ENCODE measurements at places on chromosomes 12 and 14.

DNA sequence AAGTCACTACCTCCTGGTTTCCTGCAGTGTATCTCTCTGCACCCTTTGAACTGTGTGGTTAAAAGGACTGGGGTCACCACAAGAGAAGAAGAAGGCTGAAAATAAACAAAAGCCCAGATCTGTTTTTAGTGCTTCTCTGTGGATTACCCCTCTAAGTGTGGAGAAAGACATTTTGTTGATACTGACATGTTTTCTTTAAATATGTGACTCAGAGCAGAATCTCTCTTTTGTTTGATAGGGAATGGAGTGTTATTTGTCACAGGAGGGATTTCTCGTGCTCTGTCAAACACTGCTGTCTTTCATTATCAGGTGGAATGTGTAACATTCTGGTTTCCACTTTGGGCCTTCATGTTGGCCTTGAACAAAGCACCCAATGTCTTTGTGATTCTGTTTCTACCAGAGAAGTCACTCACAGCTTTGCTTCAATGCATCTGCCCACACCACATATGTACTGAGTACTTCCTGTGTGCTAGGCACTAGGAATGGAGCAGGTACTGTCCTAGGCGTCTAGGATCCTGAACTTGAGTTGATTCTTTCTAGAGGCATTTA, 82.1 kb downstream of the PLXNC1 start:
- DNase-seq, result no peak

- no peak for DNase-seq
Observed at GRCh38 chr14:94175011-94175745, 1.1 kb downstream of the PPP4R4 start.

GRCh38 chr12:27462151-27462694, 15.7 kb downstream of the SMCO2 start:
- DNase-seq, result no peak

DNA sequence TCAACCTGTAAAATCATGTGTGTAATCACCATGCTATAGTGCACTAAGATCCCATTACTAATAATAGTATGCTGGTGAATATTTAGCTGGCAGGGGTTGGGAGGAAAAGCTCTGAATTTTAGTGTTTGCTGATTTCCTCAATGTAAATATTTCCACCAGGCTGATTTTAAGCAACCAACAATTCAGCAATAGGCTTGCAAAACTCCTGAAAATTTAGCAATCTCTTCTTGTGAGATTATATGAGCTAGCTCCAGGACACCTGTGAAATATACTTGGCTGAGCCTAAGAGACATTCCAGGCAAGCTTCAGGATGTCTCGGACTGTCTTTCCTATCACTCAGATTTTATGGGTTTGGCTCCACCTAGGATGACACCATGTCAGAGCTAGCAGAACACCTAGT, 106.9 kb upstream of the ANO4 start:
- no peak for DNase-seq

GRCh38 chr14:105473033-105473676, 1.5 kb upstream of the CRIP2 start:
- no peak for DNase-seq

DNA sequence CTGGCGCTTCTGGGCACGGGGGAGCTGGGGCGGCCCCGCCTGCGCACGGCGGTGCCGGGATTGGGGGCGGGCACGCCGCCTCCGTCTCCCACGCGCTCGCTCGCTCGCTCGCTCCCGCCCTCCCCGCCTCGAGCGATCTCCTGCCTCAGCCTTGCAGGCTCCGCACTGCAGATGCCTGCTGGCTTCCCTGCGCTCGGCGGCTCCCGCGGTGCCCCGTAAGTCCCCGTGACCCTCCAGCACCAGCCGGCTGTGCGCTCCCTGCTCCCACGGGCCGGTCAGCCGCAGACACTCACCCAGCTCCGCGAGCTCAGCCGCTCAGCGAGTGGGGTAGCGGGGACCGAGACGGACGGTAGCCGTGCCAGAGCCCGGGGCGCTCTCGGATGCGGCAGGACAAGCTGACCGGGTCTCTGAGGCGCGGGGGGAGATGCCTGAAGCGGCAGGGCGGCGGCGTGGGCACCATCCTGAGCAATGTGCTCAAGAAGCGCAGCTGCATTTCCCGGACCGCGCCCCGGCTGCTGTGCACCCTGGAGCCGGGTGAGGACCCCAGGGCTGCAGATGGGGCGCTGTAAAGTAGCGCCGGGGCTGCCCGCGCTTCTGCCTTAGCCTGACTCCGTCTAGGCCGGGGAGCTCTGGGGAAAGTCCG, at the start of gene TBC1D30:
Gene TBC1D30, plus strand, starts transcription at position 148 of the 643 bp plus-strand sequence. Its CDS starts 233 bp downstream, at position 381.
- no peak for DNase-seq

DNA sequence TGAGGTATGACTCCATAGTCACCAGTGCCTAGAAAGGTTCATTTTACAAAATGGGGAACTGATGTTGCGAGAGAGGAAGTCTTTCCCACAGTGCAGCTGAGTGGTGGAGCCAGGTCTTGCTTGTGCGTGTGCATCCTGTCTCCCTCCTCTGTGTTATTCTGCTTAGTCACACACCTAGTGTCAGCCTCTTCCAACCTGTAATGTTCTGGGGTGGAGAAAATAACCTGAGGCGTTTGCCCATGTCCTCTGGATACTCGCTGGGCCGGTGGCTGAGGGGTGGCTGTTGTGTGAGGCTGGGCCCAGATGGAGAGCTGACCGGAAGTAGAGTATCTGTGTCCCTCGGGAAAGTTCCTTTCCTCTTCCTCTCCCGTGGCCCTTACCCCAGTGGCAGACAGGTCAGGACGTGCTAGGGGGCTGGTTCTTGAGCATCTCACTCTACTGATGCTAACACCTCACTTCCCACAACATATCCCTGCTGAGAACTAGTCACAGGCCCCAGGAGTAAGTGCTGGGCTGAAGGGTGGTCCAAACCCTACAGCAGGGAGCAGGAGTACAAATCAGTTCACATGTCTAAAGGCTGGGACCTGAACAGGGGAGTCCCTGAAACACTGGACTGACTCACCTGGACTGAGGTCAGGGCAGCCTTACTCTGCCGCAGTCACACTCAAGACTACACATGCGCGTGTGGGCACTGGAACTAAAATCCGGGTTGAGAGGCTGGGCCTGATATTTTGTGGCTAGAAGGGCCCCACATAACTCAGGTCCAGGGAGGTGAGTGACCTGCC, 7.0 kb downstream of the MLF2 start:
- DNase-seq, result no peak

DNA sequence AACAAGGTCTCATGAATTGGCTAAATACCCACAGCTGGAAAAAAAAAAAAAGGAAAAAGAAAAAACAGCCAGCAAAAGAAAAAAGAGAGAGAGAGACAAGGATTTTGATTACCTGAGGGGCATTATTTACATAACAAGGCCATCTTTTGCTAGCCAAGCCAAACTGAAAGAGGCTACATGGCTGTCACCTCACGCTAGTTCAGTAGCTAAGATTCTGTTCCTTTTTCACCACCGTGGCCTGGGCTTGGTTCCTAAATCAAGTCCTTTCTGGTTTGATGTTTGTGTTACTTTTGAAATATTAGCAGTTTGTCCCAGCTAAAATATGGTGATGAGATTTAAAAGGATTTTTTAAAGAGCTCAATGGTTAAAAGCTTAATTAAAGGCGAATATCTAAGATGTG, 2.0 kb upstream of the SDS start:
- DNase-seq, result no peak

GRCh38 chr14:104795781-104796686, 486 bp upstream of the AKT1 start:
- DNase-seq, result peak; percentile 99

- no peak for DNase-seq
Observed at GRCh38 chr12:110906083-110906482, 14.3 kb downstream of the MYL2 start.

DNA sequence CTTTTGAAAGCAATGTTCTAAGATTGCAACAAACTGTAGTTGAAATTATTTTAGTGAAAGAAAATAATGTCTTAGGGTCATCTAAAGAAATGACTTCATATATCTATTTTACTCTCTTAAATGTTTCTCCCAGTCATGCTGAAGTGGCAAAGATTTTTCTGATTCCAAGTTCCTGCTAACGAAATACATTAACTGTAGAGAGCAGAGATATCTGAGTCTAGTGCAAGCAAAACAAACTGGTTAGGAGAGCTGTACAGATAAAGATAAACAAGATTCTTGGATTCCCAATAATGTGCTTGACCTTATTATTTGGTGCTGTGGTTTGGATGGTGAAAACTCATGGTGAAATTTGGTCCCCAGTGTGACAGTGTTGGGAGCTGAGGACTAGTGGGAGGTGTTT, 199.9 kb upstream of the PWP1 start:
- no peak for DNase-seq

DNA sequence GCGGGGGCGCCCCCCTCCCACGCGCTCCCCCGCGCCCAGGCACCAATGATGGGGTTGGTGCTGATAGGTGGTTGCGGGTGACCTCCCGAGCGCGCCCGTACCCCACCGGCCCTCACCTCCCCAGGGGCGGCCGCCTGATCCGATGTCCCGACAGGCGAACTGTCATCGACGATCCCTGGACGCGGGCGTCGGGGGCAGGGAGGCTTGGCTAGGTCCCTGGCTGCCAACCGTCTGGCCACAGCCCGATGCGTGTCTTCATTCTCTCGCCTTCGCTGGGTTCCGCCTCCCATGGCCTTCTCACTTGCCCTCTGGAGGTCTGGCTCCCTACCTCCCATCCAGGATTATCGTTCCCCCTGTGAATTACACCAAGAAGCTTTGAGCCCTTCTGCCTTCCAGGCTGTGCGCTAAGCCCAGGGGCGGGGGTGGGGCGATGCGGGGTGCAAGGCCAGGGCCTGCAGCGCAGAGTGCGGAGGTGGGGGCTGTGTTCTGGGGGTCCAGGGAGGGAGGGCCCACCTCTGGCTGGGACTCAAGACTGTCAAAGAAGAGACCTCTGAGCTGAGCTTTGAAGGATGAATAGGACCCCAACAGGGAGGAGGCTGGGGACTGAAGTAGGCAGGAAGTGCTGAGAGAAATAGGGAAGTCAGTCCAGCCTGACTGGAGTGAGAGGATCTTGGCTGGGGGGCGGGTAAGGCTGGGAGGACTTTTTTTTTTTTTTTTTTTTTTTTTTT, 7.7 kb upstream of the RACGAP1 start:
- DNase-seq, result no peak

GRCh38 chr12:104121001-104121400, 17.0 kb downstream of the NFYB start:
- no peak for DNase-seq

DNA sequence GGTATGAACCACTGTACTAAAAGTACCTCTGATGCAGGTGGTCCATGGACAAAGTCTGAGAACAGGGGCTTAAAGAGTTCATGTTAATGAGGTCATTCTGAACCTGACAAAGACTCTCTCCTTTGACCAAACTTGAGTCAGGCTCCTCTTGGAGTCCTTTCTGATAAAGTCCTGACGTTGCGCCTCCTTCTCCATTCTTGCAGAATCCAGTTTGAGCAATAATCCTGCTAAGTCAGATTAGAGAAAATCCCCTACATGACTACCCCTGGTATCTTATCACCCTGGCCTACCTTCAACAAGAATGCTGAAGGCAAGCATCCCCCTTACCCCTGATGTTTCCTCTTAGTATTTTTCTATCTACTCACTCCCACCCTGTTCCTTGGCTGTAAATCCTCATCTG, 46.0 kb upstream of the ISM2 start:
- DNase-seq, result no peak

- DNase-seq, result no peak
Observed at GRCh38 chr12:124364543-124364942, 69.7 kb downstream of the RFLNA start.

- no peak for DNase-seq
Observed at GRCh38 chr12:27226407-27226929, 17.6 kb upstream of the STK38L start.

GRCh38 chr12:125473501-125473900, 408.3 kb downstream of the AACS start:
- no peak for DNase-seq

DNA sequence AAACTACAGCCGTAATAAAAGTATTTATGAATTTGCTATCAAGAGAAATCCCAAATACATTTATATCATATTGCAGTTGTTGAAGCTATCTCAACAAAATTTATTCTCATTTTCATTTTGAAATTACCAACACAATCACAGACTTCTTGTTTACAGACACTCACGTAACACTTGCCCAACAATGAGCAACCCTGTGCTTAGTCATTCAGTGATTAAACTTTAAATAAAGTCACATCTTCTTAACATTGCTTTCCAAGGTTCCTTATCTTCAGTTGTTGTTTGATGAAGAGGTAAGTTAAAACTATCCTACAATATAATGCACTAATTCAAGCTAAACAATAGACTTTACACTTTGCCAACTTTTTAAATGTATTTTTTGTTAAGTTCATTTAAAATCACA, 601.8 kb downstream of the SLC16A7 start:
- no peak for DNase-seq

DNA sequence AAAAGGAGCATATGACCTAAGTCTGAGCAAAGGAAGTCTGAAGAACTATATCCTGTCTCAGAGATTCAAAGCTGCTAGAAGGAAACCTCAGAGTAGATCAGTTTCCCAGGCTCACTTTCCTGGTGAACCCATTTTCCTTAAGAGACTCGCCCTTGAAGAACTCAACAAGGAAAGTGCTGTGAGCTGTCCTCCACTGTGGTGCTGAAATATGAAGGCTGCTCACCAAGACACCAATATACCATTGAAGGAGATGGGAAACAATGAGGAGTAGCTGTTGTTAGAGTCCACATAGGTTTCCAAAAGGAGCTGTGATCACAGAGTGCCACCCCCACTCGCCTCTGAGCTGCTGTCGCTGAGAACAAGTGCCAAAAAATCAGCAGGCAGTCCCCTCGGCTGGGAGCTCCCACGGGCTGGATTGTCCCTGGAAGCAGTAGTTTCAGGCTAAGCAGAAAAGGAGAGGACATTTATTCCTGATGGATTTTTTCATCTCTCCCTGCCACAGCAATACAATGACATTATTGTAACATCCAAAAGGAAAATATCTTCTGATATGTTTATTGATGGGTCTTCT, 282.1 kb downstream of the RPS29 start:
- no peak for DNase-seq

GRCh38 chr14:104876251-104876699, 11.2 kb downstream of the CEP170B start:
- DNase-seq, result no peak

DNA sequence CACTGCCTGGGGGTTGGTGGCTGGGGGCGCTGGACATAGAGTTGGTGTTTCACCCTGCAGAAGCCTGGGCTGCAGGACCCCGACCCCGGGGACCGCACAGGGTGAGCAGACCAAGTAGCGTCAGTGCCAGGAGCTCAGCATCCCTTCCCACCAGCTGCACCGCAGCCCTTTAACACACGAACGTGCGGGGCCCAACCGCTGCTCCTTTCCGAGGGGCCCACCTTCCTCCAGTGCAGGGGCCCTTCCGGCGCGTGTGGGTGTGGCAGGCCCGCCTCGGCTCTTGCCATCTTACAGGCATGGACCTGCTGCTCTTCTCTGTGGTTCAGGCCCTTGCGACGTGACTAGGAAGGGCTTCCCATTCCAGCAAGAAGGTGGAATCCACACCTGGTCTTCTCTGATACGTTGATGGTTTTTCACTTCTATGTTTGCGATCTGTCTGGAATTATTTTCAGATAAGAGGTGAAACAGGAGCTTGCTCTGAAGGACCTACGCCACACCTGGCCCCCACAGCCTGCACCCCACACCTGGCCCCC, 47.8 kb downstream of the LRCOL1 start:
- no peak for DNase-seq

Measured in 8988T (cell line).